Uterus (tissue), 4 donors: ENCODE measurements at places on chromosomes 1 and 21.

- H3K4me3 ChIP-seq = no peak overlapping the region
- H3K4me1 ChIP-seq = no peaks in the 10 kb centered on the region
- H3K27ac ChIP-seq = peak overlapping the region; percentile 82
- no peaks in the 10 kb centered on the region for H3K36me3 ChIP-seq
- H3K27me3 ChIP-seq = no peaks in the 10 kb centered on the region
These were observed 120.7 kb upstream of the KRTAP19-8 start for GRCh38 chr21:31158789-31159581.

- no peak overlapping the region for H3K4me3 ChIP-seq
- H3K4me1 ChIP-seq = no peaks in the 10 kb centered on the region
- H3K36me3 ChIP-seq = no peaks in the 10 kb centered on the region
- DNase-seq = no peak
These were observed 27.1 kb downstream of the TNNT2 start for GRCh38 chr1:201350361-201350725.

GRCh38 chr1:3003941-3004270 is 17.4 kb upstream of the ACTRT2 start:
- H3K4me1 ChIP-seq = no peaks in the 10 kb centered on the region
- no peak overlapping the region for H3K4me3 ChIP-seq

DNA sequence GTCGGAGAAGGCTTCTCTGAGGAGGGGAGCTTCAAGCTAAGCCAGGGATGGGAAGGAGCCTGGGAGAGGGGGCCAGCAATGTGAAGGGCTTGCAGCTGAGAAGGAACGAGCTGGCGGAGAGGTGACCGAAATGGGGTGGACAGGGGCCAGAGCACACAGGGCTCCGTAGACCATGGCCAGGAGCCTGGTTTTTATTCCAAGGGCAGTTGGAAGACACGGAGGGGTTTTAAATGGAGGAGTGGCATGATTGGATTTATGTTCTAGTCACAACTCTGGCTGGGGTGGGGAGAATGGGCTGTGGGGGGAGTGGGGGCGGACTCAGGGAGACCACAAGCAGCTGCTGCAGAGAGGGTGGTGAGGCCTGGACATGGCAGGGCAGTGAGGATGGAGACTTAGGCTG is 5.1 kb upstream of the EPS8L3 start:
- H3K27ac ChIP-seq = no peak overlapping the region
- H3K4me1 ChIP-seq = no peaks in the 10 kb centered on the region
- H3K4me3 ChIP-seq = no peak overlapping the region
- no peaks in the 10 kb centered on the region for H3K27me3 ChIP-seq
- DNase-seq = peak; percentile 10

DNA sequence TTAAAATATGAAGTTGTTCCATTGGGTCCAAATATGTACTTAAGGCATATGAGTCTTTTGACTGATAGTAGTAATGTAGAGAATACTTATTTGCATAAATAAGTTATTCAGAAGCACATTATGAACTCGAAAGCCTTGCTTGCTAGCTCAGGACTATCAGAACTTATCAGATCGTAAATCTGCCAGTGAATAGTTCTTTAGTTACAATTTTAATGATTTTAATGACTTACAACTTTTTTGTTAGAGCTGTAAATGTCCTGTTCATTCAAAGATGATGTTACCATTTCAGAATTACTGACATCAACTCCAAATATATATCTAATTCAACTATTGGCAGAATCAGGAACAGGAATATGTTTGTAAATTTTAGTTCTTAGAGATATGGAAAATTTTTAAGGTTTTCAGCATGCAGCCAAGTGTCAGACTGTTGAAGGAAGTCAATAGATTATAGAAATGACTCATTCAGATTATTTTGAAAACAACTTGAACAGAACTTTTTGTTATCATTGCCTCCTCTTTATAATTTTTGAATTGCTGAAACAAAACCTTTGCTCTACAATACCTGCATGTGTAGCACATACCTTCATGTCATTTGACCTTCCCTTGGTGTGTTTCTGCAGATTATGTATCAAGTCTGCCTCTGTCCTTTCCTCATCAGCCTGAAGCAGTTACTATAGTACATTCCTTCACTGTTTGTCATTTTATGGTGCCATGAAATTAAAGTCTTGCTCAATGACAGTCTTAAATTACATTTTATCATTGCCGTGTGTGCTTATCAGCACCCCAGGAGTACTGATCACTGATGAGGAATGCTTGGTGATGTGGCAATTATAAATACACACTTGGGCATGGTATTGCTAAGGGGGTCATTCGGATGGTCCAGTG is 44.9 kb downstream of the LRRC8D start:
- no peaks in the 10 kb centered on the region for H3K4me1 ChIP-seq
- no peaks in the 10 kb centered on the region for H3K36me3 ChIP-seq
- no peak overlapping the region for H3K4me3 ChIP-seq
- no peak overlapping the region for H3K27ac ChIP-seq
- no peaks in the 10 kb centered on the region for H3K27me3 ChIP-seq
- no peak for DNase-seq

DNA sequence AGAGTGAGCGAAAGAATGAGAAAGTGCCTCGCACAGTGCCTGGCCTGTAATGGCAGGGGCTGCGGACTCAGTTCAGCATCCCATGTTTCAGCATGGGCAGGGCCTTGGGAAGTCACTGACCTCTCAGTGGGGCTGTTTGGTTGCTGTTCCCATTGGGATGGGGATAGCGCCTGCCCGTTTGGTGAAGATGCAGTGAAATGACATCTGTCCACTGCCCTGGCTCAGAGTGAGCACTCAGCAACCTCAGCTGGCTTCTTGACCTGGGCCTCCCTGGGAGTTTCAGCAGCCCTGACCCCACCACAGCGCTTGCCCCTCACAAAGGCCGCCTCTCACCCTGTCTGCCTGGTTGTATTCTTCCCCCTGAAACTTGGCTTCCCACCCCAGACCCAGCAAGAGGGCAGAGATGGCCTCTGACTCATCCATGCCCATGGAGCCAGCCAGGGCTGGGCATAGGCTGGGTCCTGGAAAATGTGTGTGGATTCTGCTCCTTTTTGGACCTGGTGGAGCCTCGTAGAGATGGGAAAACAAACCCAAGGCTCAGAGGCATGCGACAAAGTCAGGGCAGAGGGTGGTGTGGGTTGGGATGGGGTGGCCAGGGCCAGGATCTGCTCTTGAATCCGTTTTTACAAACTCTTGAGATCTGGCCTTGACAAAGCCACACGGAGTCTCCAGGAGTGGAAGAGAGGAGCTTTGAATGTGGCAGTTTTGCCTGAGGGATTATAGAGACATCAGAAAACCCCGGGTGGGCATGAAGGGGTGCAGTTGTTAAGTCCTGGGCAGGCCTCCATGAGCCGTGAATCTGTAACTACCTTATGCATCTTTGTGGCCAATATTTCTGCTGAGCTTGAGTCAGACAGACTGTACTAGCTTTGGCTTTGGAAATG is 1.2 kb downstream of the XKR8 start:
- H3K27me3 ChIP-seq = no peaks in the 10 kb centered on the region
- no peaks in the 10 kb centered on the region for H3K36me3 ChIP-seq
- H3K4me3 ChIP-seq = peak overlapping the region; percentile 67
- no peaks in the 10 kb centered on the region for H3K4me1 ChIP-seq
- H3K27ac ChIP-seq = peak overlapping the region; percentile 93

DNA sequence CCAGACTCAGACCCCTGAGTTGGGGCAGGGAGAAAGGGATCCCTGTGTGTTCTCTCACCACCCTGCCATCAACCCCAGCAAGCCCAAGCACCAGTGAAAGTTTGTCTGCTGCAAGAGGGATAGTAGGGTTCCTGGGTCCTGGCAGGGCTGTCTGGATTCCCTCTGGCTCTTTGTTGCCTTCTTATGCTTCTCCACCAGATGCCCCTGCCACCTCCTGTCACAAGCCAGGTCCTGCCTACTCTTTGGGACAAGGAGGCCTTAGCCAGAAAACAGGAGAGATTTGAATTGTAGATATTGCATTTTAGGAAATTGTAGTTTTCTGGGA is 21.7 kb downstream of the UBE2T start:
- no peaks in the 10 kb centered on the region for H3K27me3 ChIP-seq
- H3K36me3 ChIP-seq = no peaks in the 10 kb centered on the region
- H3K27ac ChIP-seq = no peak overlapping the region

DNA sequence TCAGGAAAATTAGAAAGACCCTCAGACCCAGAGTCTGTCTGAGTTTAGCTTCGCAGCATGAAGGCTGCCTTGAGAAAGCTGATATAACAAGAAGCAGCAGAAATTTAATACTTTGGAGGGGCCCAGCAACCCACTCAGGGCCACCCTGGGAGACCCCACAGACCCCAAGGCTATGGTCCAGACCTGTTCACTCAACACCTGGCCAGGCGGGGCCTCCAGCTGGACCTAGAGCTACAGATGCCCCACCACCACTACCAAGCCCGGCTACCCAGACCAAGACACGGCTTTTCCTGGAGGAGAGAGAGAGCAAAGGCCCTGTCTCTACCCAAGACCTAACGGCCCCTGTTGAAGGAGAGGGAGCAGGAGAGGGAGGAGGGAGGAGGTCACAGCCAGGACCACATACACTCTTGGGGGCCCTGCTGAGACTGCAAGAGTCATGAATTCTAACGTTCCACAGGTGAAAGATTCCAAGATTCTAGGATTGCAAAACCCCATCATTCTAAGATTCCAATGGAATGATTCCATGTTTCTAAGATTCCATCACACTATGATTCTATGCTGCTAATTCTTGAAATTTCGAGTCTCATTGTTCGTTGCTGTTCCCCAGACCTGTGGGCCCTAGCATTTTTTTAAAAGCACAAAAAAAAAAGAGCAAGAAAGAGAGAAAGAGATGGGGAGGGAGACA is 53.2 kb downstream of the LACTBL1 start:
- H3K27me3 ChIP-seq = no peaks in the 10 kb centered on the region
- no peak overlapping the region for H3K4me3 ChIP-seq
- H3K27ac ChIP-seq = no peak overlapping the region

- H3K4me3 ChIP-seq = no peak overlapping the region
- no peaks in the 10 kb centered on the region for H3K27me3 ChIP-seq
- no peaks in the 10 kb centered on the region for H3K4me1 ChIP-seq
- no peaks in the 10 kb centered on the region for H3K36me3 ChIP-seq
These were observed 99.6 kb upstream of the CDC42BPA start for GRCh38 chr1:227417756-227418480.

DNA sequence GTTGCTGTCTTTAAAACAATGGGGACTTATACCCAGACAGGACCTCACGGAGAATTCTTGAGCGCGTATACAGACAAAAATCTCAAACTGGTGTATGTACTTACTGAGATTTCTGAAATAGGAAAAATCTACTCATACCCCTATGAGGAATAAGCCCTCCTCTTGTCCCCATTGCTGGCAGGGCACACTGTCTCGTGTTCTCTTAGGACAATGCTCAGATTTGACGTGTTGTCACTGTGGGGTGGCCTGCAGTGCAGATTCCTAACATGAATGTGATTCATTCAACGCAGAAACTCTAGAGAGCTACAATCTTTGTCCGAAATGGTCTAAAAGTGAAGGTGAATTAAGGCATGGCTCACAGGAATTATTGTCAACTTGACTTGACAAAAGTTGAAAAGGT is 31.1 kb upstream of the PDE9A start:
- H3K27ac ChIP-seq = no peak overlapping the region
- H3K27me3 ChIP-seq = no peaks in the 10 kb centered on the region
- H3K4me1 ChIP-seq = no peaks in the 10 kb centered on the region
- DNase-seq = no peak
- no peak overlapping the region for H3K4me3 ChIP-seq

- no peaks in the 10 kb centered on the region for H3K36me3 ChIP-seq
- no peak overlapping the region for H3K27ac ChIP-seq
- peaks cover 5% of the 10 kb centered on the region for H3K4me1 ChIP-seq
- DNase-seq = peak; percentile 32
- no peaks in the 10 kb centered on the region for H3K27me3 ChIP-seq
- H3K4me3 ChIP-seq = peak overlapping the region; percentile 10
These were observed 24.4 kb upstream of the TMEM54 start for GRCh38 chr1:32925403-32926162.

DNA sequence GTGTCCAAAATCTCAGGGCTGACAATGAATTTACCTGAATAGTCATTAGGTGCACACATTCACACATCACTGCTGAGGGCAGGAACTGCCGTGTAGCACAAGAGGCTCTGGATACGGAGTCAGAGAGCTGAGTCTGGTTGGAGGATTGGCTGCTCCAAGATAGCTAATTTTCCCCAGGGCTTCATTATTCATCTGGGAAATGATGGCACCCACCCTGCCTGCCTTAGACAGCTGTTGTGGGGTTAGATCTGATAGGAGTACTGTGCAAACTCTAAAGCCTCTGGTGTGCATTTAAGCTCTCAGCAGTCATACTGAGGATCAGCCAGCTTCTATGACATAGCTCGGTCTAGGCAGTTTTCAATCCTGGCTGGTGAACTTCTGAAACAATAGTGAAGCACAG is 67.0 kb downstream of the LMX1A start:
- no peaks in the 10 kb centered on the region for H3K4me1 ChIP-seq
- H3K27ac ChIP-seq = no peak overlapping the region
- H3K36me3 ChIP-seq = no peaks in the 10 kb centered on the region
- no peak overlapping the region for H3K4me3 ChIP-seq
- H3K27me3 ChIP-seq = no peaks in the 10 kb centered on the region

DNA sequence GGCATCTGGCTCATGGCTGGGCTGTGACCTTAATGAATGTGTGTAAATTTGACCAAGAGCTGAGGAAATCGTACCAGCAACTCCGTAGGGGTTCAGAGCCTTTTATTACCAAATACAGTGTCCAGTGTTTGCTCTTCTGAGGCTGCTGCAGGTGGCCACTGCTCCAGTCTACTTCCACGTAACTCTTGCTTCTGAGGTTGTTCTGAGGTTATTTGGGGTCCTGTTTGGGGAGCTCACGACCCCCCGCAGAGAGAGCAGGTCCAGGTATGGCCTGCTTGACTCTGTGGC is 33.6 kb downstream of the MAN1C1 start:
- no peaks in the 10 kb centered on the region for H3K27me3 ChIP-seq
- no peaks in the 10 kb centered on the region for H3K36me3 ChIP-seq
- H3K4me3 ChIP-seq = no peak overlapping the region
- H3K4me1 ChIP-seq = no peaks in the 10 kb centered on the region
- peak; percentile 8 for DNase-seq

- H3K27me3 ChIP-seq = no peaks in the 10 kb centered on the region
- peak overlapping the region; percentile 92 for H3K27ac ChIP-seq
- peak overlapping the region; percentile 95 for H3K4me3 ChIP-seq
- H3K36me3 ChIP-seq = no peaks in the 10 kb centered on the region
- no peak for DNase-seq
- peaks cover 6% of the 10 kb centered on the region for H3K4me1 ChIP-seq
These were observed 1.3 kb downstream of the GLRX2 start for GRCh38 chr1:193103759-193104501.

DNA sequence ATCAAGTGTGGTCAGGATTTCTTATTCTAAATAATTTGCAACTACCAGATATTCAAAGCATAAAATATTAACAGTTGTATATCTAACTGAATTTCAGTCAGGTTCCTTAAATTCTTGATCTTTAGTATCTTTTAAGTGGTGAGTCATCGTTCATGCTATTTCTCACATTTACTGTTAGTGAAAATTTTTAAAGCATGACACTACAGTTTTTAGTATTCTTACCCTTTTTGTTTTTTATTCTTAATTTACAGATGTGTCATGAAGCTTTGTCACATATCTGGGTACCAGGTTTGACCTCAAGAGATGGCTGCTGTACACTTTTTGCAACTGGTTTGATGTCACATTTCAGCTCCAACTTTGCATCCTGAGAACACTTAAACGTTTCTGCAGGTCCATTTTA is 12.7 kb downstream of the AKIRIN1 start:
- no peaks in the 10 kb centered on the region for H3K4me1 ChIP-seq
- no peak for DNase-seq
- no peaks in the 10 kb centered on the region for H3K36me3 ChIP-seq
- no peak overlapping the region for H3K4me3 ChIP-seq
- no peak overlapping the region for H3K27ac ChIP-seq
- no peaks in the 10 kb centered on the region for H3K27me3 ChIP-seq
